Prostate gland (tissue), 2 donors: ENCODE measurements at places on chromosomes 6 and 20. TPM values are rescaled to one million over a fixed set of nuclear protein-coding genes. Genes with fewer than 3 reads are reported as not detected.

- no peak for DNase-seq
Measured at GRCh38 chr6:95544517-95545225, 32.7 kb upstream of the MANEA start.

VGLL2 gene
- not detected for total RNA-seq

DNA sequence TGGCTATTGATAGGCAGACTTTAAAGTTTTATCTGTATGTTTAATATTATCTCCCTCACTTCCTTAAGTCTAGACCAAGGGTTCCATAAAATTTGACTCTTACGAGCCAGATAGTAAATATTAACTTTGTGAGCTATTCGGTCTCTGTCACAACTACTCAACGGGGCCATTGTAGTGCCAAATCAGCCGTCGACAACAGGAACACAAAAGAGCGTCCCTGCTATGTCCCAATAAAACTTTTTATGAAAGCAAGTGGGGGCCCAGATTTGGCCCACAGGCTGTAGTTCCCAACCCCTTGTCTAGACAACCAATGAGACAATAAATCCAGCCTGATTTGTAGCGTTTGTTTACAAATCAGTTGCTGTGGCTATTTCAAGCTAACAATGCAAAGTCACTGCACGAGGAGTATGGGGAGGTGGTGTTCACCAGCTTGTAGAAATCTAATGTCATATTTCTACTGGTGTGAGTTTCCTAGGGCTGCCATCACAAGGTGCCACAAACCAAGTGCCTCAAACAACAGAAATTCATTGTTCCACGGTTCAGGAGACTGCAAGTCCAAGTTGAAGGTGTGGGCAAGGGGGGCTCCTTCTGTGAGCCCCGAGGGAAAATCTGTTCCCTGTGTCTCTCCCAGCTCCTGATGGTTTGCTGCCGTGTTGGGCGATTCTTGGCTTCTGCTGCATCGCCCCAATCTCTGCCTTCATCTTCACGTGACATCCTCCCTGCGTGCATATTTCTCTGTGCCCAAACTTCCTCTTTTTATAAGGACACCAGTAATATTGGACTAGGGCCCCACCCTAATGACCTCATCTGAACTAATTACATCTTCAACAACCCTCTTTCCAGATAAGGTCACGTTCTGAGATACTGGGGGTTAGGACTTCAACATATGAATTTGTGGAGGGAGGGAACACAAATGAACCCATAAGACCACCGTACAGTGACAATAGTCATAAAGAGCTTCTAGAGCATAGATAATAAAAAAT, 356.0 kb upstream of the JARID2 start:
- peak; percentile 68 for DNase-seq

- DNase-seq: no peak
Measured at GRCh38 chr6:13453771-13454251, 33.6 kb downstream of the GFOD1 start.

DNA sequence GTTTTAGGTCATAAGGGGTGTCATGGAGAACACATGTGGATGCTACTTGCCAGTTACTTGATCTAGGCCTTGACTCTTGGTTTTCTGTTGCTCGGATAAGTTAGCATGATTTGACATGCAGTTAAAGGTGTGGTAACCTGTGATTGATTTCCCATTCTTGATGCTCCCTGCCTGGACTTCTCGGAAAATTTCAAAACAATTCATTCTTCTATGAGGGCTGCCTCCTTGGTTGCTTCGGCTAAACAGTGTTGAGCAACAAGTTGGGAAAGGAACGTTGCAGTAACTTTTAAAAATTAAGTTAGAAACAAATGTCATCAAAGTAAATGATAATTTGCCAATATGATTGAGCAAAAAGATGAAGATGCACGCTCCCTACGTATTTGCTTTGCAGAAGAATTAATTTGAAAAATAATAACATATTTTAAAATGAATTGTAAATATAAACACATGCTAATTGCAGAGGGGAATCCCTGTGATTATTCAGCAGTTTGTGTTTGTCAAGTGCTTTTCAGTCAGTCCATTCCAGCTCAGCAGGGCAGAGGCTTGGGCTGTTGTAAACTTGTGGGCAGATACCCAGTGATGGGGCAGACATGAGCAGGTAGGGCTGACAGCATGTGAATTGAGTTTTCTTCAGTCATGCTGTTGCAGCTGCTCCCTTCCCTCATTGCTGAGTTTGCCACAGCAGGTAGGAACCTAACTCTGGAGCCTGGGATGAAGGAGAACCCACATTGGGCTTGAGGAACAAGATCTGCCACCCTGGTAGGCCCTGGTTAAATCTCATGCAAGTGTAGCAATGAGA, 110.2 kb downstream of the ESR1 start:
- DNase-seq: no peak

DNA sequence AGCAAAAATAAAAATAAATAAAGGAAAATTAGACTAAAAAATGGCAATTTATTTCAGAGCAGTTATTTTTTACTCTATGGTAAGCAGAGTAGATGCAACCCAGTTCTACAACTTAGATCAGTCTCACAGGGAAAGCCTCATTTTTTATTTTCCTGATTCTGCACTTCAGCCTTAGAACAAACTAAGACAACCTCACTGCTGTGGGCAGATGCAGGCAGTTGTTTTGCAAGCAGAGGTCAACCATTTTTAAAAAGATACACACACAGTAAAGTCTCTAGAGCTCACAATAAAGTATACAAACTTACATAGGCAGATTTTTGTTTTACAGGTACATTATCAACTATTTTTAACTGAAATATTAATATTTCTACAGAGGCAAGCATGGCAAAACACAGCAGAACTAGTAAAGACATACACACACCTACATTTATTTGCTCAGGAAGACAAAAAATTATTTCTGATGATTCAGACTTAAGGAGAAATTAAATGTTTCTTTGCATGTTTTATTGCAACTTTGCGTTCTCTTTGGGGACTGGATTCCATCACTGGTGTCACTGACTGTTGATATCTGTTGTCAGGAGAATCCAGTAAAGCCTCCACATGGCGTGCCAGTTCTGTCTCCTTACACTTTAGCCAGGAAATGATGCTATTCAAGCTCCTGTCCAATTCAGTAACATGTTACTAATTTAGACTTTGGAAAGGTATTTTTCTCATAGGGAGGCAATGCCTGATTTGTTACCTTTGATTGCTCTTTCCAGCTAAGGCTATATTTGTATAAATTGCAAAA, 102.7 kb downstream of the TRDN start:
- no peak for DNase-seq

- DNase-seq: no peak
Measured at GRCh38 chr6:132135409-132135808, 184.2 kb upstream of the CCN2 start.

GRCh38 chr6:32192608-32193039, at the start of gene GPSM3:
Gene GPSM3, minus strand, starts transcription at chr6:32192643. Its CDS starts 130 bp downstream, at chr6:32192513.
- no peak for DNase-seq

FAM217A gene
- total RNA-seq: 1.7 TPM
